ENCODE measurements at places on chromosomes 6 and 20.

GRCh38 chr6:4088704-4089103, 9.8 kb upstream of the FAM217A start:
- no peak for DNase-seq

DNA sequence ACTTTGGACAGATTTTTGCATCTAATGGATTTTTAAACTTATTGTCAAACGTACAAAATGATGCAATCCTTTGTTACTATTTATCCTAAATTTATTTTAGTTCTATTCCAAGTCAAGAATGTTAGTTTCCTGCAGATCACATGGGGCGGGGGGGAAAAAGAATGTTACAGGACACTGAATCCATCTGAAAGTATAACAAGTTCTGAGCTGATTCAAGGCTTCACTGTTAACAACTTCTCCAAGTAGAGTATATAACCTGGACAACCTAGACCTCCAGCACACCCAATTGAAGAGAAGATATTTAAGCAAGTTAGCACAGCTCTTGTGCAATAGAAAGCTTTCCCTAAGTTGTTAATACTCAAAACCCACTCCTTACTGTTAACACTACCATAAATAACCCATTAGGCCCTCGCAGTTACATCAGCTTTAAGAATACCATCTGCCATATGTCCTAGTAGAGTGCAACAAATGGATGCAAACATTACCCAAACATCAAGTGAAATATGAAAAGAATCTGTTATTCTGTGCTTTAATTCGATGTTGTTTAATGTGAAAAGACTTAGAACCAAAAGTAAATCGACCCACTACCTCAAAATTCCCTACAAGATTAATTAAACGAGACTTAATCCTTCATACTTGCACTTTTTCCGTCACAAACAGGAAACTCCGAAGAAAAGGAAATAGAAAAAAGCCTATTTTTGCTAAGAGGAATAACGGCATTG, 1.3 kb downstream of the SEC63 start:
- DNase-seq, result no peak

GRCh38 chr20:2859330-2860121, 13.8 kb upstream of the PTPRA start:
- no peak for DNase-seq

DNA sequence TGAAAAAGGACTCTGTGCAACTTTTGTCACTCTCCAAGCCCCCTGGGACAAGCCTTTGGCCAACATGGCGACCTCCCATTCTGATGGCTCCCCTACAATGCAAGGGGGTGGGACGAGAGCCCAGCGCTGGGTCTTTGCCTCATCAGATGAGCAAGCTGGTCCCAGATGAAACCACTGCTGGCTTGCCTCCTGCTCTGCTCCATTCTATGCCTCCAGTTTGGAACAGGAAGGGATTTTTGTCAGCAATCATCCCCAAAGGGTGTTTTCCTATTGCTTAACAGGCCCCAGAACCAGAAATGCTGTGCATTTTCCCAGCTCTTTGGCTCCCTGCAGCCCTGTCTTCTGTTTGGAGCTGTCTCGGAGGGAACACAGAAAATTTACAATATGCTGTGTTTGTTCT, 412.7 kb downstream of the MAFB start:
- no peak for DNase-seq

DNA sequence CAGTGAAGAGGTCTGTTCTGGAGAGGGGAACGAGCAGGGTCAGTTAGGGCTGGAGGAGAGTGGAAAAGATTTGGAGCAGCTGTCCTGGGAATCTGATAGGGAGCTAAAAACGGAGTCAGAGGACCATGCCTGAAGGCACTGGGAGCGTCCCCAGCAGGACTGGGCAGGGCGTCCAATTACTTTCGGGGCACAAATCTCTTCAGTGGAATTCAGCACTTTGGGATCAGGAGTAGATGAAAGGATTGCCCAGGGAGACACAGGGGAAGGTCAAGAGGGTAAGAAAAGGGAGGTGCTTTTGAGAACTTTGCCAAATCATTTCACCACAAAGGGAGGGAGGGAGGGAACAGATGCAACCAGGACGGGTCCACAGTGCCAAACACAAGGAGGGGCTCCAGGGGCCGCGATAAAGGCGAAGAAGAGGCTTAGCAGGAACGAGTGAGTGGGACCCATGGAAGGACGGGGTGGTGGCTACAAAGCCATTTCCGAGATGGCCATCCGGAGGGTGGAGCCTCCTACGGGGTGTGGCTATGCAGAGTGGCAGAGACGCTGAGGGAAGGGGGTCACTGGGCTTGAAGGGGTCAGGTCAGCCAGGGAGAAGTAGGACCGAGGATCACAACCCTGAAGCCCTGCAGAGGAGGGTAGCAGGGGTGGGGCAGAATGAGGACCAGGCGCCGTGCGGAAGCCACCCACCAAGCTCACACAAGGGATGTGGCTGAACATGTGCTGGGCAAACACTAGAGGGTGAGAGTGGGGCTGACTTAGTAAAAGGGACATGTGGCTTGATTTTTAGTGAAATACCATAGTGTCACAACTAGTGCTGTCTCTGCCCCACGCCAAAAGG, 180.0 kb upstream of the RREB1 start:
- no peak for DNase-seq

GRCh38 chr6:90397929-90398674, 101.5 kb upstream of the BACH2 start:
- DNase-seq, result no peak
